ENCODE measurements at places on chromosomes 6 and 20. TPM values are rescaled to one million over a fixed set of nuclear protein-coding genes. Genes with fewer than 3 reads are reported as not detected.

The CDH26 gene
- 0.29 TPM for total RNA-seq

The OXT gene
- 0.43 TPM for total RNA-seq

The BNIP5 gene
- total RNA-seq = not detected

The LRFN2 gene
- not detected for total RNA-seq

The HLA-DRA gene
- total RNA-seq = not detected

The BMP7 gene
- total RNA-seq = 3.7 TPM

The TMC2 gene
- not detected for total RNA-seq

The TTLL9 gene
- not detected for total RNA-seq

The TRIM15 gene
- total RNA-seq = not detected

- DNase-seq = no peak
Measured at GRCh38 chr6:57159127-57159526, 13.0 kb upstream of the BAG2 start.

DNA sequence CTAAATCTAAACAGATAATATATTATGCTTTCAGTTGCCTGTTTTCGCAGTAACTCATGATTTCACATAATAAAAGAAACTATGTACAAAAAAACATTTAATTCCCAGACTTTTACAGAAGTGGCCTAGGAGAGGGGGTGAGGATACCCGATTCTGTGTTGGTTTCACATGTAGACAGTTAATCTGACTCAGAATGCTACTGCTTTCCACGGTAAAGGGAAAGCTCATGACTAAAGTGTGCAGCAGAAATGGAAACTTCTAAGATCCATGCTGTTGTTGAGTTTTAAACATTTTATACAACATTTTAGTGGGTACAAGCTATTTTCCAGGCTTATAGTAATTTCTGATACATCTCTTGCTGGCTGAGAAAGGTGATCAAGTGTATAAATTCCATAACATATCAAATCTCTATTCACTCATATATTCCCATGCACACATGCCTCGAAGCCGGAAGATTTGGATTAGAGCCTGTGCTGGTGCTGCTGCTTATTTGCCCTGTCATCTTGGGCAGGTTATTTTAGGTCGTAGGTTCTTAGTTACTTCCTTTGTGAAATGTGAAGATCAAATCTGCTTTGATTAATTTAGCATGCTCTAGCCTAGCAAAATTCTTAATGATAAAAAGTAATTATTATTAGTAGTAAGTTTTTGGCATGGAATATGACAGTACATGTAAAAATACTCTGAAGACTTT, 896.7 kb upstream of the MAP3K7 start:
- no peak for DNase-seq

- no peak for DNase-seq
Measured at GRCh38 chr20:58229198-58229798, 845 bp upstream of the ANKRD60 start.

DNA sequence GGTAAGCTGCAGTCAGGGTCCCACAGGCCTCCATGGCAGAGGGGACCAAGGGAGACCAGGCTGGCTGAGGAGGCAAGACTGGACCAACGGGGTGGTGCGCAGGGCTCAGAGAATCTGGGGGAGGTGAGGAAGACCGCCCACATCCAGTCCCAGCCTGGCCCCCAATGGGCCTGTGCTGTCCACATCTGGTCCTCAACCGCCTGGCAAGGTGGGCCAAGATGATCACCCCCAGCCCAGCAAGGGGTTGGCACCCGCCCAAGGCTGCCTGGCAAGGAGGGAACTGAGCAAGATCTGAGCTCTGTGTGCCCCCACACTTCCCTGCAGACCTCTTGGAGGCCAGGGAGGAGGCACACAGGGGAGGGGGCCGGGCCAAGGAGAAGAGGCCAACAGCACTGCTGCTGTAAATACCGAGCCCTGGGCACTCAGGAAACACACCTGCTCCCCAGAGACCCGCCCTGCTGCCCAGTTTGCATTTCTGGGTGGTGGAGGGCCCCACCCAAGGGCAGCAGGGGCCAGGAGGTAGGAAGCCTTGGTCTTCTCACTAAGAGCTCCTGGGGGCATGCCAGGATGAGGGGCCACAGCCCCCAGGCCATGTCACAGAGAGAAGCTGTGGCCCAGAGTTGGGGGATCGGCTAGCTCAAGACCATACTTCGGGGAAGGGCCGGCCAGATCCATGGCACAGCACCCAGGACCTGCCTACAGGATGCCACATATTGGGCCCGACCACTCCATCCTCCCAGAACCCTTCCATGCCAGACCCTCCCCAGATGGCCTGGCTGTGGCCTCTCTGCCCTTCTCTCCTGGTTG, 109.6 kb downstream of the ASXL1 start:
- no peak for DNase-seq

- DNase-seq = no peak
Measured at GRCh38 chr6:31687860-31688693, 7.2 kb upstream of the LY6G5C start.

DNA sequence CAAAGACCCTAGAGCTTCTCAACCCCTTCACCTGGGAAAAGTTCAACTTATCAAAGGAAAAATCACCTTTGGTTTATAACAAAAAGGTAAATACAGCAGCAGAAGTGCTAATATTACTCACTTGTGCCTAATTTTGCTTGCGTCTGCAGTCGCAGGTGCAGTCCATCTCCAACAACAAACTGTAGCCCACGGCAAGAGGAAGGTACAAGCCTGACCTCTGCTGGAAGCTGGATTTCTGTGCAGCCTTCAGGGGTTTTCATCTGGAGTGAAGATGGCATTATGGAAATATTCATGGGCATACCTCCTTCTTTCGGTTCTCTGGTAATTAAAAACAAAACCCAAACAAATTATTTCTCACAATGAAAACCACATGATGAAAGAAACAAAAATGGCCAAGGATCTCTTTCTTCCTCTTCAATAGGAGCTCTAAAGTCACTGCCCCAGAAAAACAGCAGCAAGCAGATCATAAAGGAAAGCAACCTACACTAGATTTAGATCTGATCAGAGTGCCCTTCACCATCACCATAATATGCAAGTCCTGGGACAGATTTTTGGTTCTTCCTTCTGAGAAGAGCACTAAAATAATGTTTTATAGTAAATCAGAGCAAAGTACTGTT, 7.8 kb downstream of the UBE3D start:
- no peak for DNase-seq

DNA sequence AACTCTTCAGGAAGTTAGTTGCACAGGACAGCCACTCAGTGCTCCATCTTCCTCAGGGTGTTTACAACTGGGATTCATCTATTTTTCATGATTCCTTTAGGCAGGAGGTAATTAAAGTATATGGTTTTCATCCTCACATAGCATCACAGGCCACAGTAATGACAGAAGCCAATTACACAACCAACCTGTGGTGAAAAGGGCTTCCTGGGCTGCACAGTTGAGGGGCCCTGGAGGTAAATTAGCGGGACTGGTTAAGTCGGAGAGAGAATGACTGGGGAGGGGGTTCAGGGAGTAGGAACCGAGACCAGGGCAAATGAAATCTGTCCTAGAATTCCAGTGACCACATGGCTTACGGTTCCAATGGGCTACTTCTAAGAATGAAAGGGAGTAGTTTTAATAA, 37.0 kb downstream of the BAK1 start:
- DNase-seq = no peak

DNA sequence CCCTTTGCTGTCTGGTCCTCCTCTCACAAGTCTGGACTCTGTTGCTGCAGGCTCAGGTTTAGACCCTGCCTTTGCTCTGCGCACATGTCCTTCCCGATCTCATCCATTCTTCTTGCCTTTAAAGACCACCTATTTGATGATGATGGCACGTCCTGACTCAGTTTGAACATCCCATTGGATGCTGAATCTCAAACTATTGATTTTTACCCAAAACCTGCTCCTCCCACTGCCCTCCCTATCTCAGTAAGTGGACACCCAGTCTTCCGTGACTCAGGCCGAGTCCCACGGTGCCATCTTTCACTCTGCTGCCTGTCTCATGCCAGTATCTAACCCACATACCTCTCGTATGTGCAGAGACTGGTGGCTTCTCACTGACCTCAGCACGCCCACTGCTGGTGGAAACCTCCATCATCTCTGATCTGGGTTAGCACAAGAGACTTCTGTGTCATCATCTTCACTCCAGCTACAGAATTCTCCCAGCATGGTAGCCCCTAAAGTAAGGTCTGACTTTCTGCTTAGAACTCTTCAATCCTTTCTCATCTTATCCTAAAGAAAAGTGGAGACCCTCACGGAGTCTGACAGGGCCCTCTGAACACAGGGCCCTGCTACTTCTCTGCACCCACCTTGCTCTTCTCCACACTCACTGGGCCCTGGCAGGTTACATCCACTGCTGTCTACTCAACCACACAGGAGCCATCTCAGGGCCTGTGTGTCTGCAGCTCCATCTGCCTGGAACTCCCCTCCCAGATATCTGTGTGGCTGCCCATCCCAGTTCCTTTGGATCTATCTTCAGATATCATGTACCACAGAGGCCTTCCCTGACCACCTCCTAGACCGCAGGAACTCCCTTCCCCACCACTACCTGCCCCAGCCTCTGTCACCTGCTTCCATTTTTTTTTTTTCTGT, 387.1 kb upstream of the AGPAT4 start:
- DNase-seq = no peak

GRCh38 chr6:24445704-24446103, 43.0 kb downstream of the MRS2 start:
- no peak for DNase-seq

DNA sequence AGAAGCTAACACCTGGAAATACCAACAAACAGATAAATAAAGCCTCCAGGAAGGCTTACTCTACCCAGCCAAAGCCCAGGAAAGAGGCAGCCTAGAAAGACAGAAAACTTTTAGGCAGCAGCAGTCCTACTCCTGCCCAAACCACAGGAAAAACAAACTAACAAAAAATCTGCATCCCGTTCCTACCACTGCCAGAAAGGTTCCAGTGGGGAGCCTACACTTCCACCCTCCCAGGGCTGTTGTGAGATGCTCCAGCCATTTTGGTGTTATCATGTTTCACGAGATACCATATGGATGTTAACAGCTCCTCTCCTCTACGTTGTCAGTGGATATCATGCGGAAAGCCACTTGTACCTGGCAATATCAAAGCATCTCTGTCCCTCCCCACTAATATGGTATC, 336.7 kb upstream of the PRND start:
- DNase-seq = no peak

DNA sequence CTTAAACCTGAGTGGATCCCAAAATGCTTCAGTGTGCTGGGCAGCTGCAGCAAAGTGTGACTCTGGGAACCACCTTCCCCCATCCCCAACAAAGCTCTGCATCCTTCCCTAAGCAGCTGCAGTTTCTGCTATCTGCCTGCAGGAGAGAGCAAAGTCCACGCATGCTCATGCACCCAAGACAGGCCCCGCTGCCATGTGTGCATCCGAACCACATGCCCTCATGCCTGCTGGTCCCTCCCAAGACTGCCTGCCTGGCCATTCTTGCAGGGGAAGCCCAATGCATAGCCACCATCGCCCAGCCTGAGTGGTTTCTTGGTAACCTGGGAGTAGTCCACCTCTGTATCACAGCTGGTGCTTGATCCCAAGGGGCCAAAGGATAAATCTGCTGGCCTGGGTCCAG, 94.3 kb upstream of the OLIG3 start:
- DNase-seq = no peak

GRCh38 chr20:3744806-3745685, 12.6 kb downstream of the HSPA12B start:
- no peak for DNase-seq

GRCh38 chr6:92376691-92377090, 1042.7 kb downstream of the EPHA7 start:
- no peak for DNase-seq

DNA sequence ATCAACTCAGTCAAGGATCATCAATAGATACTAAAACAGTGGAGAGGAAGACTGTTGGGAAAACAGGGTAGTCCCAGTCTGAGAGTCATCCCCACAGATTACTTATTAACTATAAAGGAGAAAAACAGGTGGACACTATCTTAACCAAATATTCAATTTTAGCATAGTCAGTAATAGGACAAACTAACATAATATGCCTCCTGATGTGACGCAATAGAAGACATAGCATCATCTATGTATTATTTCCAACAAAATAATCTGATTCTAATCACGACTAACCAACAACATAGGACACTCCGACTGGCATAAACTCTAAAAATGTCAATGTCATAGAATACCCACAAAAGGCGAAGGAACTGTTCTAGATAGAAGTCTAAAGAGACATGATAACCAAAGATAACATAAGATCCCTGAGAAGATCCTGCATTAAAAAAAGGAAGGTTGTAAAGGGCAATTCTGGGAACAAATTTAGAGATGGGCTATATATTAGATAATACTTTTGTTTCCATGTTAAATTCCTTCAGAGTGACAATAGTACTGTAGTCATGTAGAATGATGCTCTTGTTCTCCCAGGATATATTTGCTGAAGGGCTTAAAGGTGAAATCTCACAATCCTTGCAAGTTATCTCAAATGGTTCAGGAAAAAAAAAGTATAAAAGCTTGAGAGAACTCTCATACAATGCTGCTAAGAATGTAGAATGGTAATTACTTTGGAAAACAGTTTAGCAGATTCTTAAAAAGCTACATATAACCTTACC, 28.9 kb downstream of the ILRUN start:
- no peak for DNase-seq

DNA sequence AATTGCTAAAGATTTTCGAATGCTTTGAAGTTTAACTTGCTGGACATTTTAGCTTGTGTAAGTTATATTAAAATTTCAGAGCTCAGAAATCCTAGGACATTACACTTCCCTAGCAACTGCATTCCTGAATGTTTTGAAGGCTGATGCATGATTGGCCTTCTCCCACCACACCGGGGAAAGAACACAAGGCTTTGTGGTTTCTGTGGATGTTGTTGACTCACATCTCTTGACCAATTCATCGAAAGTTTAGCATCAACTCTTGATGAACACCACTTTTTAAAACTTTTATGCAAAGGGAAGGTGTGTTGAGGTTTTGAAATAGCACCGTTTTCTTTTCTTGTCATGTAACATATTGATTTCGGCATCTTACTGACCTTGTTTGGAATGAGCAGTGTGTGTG, 81.1 kb downstream of the RIMS1 start:
- no peak for DNase-seq

- DNase-seq = no peak
Measured at GRCh38 chr6:49847673-49848072, 18.7 kb downstream of the CRISP1 start.

GRCh38 chr6:16770701-16771569, 9.7 kb upstream of the ATXN1 start:
- DNase-seq = no peak

DNA sequence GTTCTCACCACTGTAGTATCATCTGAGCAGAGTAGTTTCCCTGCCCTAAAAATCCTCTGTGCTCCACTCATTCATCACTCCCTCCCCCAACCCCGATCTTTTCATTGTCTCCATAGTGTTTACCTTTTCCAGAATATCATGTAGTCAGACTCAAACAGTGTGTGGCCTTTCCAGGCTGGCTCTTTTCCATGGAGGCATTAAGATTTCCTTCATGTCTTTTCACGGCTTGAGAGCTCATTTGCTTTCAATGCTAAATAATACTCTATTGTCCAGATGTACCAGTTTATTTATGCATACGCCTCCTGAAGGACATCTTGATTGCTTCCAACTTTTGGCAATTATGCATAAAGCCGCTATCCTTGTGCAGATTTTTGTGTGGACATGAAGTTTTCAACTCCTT, 235.8 kb downstream of the PHACTR1 start:
- no peak for DNase-seq

- no peak for DNase-seq
Measured at GRCh38 chr6:4889701-4890100, 113.5 kb downstream of the CDYL start.

Measured in epithelial cell of proximal tubule (primary cell).